Body of pancreas (tissue), 4 donors: ENCODE measurements at places on chromosomes 7 and 10.

GRCh38 chr10:33227489-33227888 is 107.0 kb downstream of the NRP1 start:
- H3K4me1 ChIP-seq = no peaks in the 10 kb centered on the region
- H3K27ac ChIP-seq = no peak overlapping the region
- H3K36me3 ChIP-seq = no peaks in the 10 kb centered on the region
- no peaks in the 10 kb centered on the region for H3K27me3 ChIP-seq
- H3K4me3 ChIP-seq = no peak overlapping the region
- DNase-seq = no peak

- H3K27me3 ChIP-seq = no peaks in the 10 kb centered on the region
- no peaks in the 10 kb centered on the region for H3K36me3 ChIP-seq
- no peak overlapping the region for H3K4me3 ChIP-seq
Observed at GRCh38 chr7:95441042-95441823, 6.4 kb upstream of the PON2 start.

DNA sequence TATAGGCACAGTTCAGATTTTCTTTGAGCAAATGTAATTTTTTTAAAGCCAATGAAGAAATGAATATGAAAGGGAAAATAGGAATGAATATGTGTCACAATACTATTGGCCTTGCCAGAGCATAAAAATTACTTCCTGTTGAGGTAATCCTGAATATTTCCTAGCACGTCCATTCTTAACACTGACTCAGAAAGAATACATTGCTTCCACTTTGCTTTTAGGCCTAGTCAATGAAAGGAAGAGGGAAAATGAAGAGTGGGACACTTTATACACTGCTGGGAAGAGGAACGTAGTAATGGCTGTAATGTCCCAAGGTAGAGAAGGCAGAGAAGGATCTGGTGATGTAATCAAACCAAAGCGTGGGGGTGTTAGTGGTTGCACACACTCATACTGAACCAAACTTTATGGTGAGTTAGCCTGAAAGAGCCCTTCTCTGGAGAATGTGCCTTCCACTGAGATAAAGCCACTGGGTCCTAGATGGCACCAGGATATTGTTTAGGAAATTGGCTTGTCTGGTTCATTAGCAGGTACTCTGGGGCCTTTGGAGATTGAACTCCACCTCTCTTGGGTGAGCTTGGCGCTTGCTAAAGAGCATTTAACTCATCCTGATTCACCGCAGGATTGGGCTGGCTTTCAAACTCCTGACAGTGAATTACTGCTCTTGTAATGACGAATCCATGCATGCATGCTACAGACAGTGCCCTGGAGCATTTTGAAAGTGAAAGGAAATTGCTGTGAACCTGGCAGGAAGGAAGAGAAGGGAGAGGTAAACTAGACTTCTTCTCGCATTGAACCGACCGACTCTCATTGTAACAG is 254.9 kb downstream of the KIAA1217 start:
- peak overlapping the region; percentile 95 for H3K27ac ChIP-seq
- DNase-seq = no peak
- peaks cover 41% of the 10 kb centered on the region for H3K4me1 ChIP-seq
- H3K27me3 ChIP-seq = no peaks in the 10 kb centered on the region
- H3K4me3 ChIP-seq = no peak overlapping the region

DNA sequence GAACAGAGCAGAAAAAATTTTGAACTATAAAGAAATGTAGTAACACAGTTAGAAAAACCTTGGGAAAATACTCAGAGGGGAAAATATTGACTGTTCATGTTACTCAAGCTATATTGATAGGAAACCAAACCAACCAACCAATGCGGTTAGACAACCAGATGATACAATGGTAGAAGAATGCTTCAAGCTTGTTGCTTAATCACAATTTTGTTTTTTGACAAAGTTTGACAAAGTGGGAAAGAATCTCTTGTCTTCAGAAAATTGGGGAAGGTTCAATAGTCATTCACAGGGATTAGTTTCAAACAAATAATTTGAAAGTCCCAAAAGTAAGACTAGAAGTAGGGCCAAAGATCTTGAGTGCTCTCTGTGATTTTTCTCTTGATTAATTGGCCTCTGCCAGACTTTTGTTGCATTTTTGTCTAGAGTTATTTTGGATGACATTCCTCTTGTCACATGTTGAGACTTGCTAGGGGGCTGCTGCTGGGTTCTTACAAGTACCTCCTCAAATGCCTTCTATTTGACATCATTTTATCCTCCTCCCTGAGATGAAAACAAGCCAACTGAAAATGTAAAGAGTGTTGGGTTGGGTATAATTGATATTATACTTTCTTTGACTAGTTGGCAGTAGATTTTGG is 233.1 kb upstream of the PHYHIPL start:
- H3K27me3 ChIP-seq = no peaks in the 10 kb centered on the region
- H3K36me3 ChIP-seq = no peaks in the 10 kb centered on the region

GRCh38 chr7:36673703-36674102 is 50.6 kb downstream of the AOAH start:
- DNase-seq = no peak
- no peak overlapping the region for H3K27ac ChIP-seq
- no peaks in the 10 kb centered on the region for H3K36me3 ChIP-seq
- no peaks in the 10 kb centered on the region for H3K27me3 ChIP-seq
- H3K4me1 ChIP-seq = no peaks in the 10 kb centered on the region

GRCh38 chr10:112229096-112229495 is 45.5 kb upstream of the GPAM start:
- DNase-seq = no peak
- no peak overlapping the region for H3K4me3 ChIP-seq
- no peak overlapping the region for H3K27ac ChIP-seq
- no peaks in the 10 kb centered on the region for H3K27me3 ChIP-seq
- H3K4me1 ChIP-seq = no peaks in the 10 kb centered on the region
- H3K36me3 ChIP-seq = no peaks in the 10 kb centered on the region

DNA sequence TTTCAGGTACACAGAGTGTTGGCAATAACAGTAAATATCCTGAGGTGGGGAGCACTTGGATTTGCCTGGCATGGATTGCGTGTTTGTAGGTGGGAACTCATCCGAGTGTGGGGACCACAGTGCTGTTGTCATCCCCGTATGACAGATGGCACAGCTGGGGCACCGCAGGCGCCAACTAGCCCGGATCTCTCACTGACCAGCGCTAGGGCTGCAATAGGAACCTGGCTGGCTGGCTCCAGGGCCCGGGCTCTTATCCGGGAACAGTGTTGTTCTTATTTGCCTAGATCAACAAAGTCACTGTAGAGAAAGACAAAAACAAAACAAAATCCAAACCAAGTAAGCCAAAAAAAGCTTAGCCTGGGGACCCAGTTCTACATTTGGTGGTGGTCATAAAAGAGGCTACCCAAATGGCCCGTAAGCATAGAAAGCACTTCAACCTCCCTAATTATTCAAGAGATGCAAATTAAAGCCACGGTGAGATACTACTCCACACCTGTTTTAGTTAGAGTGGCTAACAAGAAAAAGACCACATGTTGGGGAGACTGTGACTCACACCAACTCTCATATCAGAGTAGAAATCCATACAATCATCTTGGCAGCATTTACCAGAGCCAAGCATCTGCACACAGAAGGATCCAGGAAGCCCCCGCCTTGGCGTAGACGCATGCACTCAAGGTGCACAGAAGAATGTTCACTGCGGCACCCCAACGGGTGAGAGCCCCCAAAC is 27.2 kb upstream of the PFKFB3 start:
- H3K4me3 ChIP-seq = no peak overlapping the region
- H3K36me3 ChIP-seq = no peaks in the 10 kb centered on the region
- H3K27ac ChIP-seq = no peak overlapping the region
- no peaks in the 10 kb centered on the region for H3K27me3 ChIP-seq
- H3K4me1 ChIP-seq = peaks cover 21% of the 10 kb centered on the region
- DNase-seq = no peak

- H3K36me3 ChIP-seq = peaks cover 8% of the 10 kb centered on the region
- H3K27ac ChIP-seq = no peak overlapping the region
- H3K27me3 ChIP-seq = no peaks in the 10 kb centered on the region
- no peak overlapping the region for H3K4me3 ChIP-seq
Observed at GRCh38 chr10:127033216-127034033, 128.2 kb downstream of the DOCK1 start.

GRCh38 chr10:19756919-19757318 is 59.3 kb upstream of the PLXDC2 start:
- no peaks in the 10 kb centered on the region for H3K36me3 ChIP-seq
- H3K4me3 ChIP-seq = no peak overlapping the region
- no peak overlapping the region for H3K27ac ChIP-seq
- no peak for DNase-seq
- no peaks in the 10 kb centered on the region for H3K27me3 ChIP-seq

- no peak overlapping the region for H3K27ac ChIP-seq
- no peaks in the 10 kb centered on the region for H3K27me3 ChIP-seq
- H3K4me3 ChIP-seq = no peak overlapping the region
- H3K4me1 ChIP-seq = peaks cover 19% of the 10 kb centered on the region
- H3K36me3 ChIP-seq = no peaks in the 10 kb centered on the region
- no peak for DNase-seq
Observed at GRCh38 chr7:92667816-92668535, 77.8 kb upstream of the FAM133B start.

DNA sequence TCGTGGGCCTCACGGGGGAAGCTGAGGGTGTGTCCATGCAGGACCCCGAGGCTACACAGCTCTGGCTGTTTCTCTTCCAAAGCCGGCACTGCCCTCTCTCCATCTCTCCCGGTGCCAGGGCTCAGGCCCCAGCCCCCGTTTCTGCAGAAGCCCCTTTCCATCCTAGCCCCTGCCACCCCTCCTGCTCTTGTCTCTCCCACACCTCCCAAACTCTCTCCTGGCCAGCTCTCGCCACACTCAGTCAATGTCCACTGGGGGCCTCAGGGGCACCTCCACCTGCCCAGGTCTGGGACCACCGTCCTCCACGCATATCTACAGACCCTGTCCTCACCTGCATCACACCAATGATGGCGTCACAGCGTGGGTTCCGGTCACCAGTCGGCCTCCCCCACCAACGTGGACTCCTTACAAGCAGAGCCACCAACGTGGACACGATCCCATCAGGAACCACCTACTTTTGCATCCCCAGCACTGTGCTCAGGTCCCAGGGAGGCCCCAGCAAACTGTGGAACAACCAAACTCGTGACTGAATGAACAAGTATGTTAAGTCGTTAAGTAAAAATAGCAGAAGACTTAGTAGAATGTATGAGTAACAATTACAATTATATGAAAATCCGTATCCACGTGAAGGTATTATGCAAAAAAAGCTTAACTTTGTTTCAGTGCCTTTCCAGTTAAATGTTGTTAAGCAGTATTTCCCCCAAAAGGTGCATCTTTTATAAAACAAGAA is 38.4 kb downstream of the DIP2C start:
- peaks cover 53% of the 10 kb centered on the region for H3K4me1 ChIP-seq
- H3K27me3 ChIP-seq = no peaks in the 10 kb centered on the region
- no peaks in the 10 kb centered on the region for H3K36me3 ChIP-seq
- no peak overlapping the region for H3K4me3 ChIP-seq
- peak overlapping the region; percentile 94 for H3K27ac ChIP-seq
- no peak for DNase-seq

DNA sequence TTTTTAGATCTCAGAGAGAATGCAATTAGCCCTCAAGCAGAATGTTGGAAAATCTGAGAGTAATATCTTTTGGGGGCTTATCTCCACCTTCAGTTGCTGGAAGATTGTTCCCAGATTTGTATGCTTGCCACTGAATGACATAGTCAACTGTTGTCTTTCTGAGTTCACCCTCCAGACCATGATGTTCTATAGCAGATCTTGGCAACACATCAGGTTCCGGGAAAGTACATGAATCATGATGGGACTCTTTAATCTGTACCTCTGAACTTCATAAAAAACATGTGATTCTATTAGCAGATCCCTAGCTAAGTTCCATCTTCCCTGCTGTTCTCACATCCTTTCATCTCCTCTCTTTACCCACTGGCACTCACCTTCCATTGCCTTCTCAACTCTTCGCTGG is 68.9 kb downstream of the PLCE1 start:
- H3K27ac ChIP-seq = no peak overlapping the region
- H3K4me1 ChIP-seq = no peaks in the 10 kb centered on the region
- no peaks in the 10 kb centered on the region for H3K36me3 ChIP-seq

GRCh38 chr10:62459500-62459899 is 85.3 kb downstream of the ZNF365 start:
- no peak for DNase-seq
- H3K4me3 ChIP-seq = no peak overlapping the region
- H3K4me1 ChIP-seq = no peaks in the 10 kb centered on the region

DNA sequence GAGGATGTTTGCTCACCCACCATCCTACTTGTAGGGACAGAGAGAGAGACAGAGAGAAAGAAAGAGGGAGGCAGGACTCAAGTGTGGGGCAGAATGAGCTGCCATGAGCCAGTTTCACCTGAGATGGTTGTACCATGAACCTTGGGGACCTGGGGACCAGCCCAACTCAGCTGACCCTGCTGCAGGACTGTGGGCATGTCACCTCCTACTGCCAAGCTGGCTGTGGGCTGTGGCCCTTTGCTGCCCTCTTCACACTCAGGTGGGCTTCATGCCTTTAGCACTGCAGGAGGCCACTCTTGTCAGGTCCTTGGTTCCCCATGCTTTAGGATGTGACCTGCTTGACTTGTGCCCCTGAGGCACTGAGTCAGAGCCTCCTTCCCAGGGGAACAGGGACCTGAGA is 108.2 kb upstream of the PCBD1 start:
- H3K4me1 ChIP-seq = no peaks in the 10 kb centered on the region
- H3K27me3 ChIP-seq = no peaks in the 10 kb centered on the region
- no peaks in the 10 kb centered on the region for H3K36me3 ChIP-seq
- DNase-seq = no peak
- no peak overlapping the region for H3K27ac ChIP-seq
- H3K4me3 ChIP-seq = no peak overlapping the region

DNA sequence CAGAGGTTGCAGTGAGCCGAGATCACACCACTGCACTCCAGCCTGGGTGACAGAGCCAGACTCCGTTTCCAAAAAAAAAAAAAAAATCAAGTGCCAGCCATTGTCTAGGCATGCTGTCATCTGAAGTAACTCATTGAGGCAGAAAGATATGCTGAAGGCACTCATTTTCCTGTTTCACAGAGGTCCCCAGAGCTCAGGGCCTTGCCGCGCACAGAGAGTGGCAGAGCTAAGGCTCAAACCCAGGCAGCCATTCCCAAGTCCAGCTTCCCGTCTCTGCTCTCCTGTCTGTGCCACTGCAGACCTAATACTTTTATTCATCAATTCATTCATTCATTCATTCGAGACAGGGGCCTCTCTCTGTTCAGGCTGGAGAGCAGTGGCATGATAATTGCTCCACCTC is 3.5 kb downstream of the GRIFIN start:
- peaks cover 13% of the 10 kb centered on the region for H3K4me1 ChIP-seq
- H3K36me3 ChIP-seq = no peaks in the 10 kb centered on the region
- no peaks in the 10 kb centered on the region for H3K27me3 ChIP-seq
- H3K4me3 ChIP-seq = no peak overlapping the region
- no peak for DNase-seq
